Activated CD8-positive, alpha-beta T cell treated with anti-CD3 and anti-CD28 coated beads, Interleukin-2, amount 10 ng/mL, durations not matched to agents 7 days and 5 days (primary cell): ENCODE measurements at places on chromosomes 16 and 17.
A peak's percentile ranks its signal among the peaks of the same experiment; 100 is the strongest.

DNA sequence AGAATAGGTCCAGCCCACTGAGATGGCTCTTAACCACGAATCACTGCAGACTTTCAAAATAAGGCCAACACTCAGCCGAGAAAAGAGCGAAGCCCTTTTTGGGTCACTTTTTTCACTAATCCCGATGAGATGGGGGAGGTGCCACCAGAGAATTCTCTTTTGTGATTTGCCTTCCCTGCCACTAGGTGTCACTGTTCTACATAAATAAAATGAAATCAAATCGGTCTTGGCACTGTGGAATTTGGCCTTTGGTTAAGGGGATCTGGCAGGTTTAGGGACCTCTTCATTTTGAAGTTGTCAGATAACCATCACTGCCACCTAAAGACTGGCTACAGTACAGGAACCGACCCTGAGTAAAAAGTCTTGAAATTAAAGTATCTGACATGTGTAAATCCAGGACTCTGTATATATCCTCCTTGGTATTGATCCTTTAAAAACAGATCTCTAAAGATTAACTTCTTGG is 147.0 kb downstream of the HS3ST4 start:
- H3K36me3 ChIP-seq, result no peaks in the 10 kb centered on the region
- no peaks in the 10 kb centered on the region for H3K4me1 ChIP-seq
- no peaks in the 10 kb centered on the region for H3K27me3 ChIP-seq

GRCh38 chr16:49050607-49051006 is 231.0 kb downstream of the CBLN1 start:
- no peaks in the 10 kb centered on the region for H3K27me3 ChIP-seq
- DNase-seq, result no peak
- no peaks in the 10 kb centered on the region for H3K36me3 ChIP-seq
- H3K4me1 ChIP-seq, result no peaks in the 10 kb centered on the region
- H3K4me3 ChIP-seq, result no peak overlapping the region

DNA sequence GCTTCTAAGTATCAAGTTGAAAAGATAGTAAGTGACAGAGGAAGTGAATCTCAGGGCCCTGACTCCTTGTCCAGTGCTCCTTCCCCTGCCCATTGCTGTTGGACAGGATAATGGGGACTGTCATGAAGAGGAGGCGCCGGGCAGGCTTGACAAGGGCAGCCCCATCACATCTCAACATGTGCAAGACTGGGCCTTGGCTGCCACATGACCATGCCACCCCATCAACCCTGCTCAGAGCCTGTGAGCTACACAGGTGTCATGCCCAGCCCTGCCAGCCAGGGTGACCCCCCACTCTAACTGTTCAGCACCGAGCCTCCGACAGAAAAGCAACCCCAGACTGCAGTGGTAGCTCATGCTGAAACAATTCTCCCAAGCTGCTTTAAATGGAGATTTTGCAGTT is 171.6 kb downstream of the C16orf78 start:
- no peak for DNase-seq
- no peaks in the 10 kb centered on the region for H3K4me1 ChIP-seq
- H3K36me3 ChIP-seq, result no peaks in the 10 kb centered on the region
- no peaks in the 10 kb centered on the region for H3K27me3 ChIP-seq
- H3K4me3 ChIP-seq, result no peak overlapping the region

GRCh38 chr16:12208341-12209035 is 232.0 kb downstream of the SNX29 start:
- DNase-seq, result no peak
- no peaks in the 10 kb centered on the region for H3K27me3 ChIP-seq
- no peak overlapping the region for H3K4me3 ChIP-seq
- H3K27ac ChIP-seq, result no peak overlapping the region
- H3K4me1 ChIP-seq, result no peaks in the 10 kb centered on the region

- peaks cover 18% of the 10 kb centered on the region for H3K27me3 ChIP-seq
- no peaks in the 10 kb centered on the region for H3K4me1 ChIP-seq
- H3K27ac ChIP-seq, result no peak overlapping the region
- DNase-seq, result no peak
Measured at GRCh38 chr17:77558846-77559626, 399.5 kb upstream of the TNRC6C start.

GRCh38 chr17:50608700-50609379 is 25.8 kb upstream of the ABCC3 start:
- no peak for DNase-seq
- no peak overlapping the region for H3K4me3 ChIP-seq
- peaks cover 4% of the 10 kb centered on the region for H3K4me1 ChIP-seq
- H3K27ac ChIP-seq, result no peak overlapping the region

DNA sequence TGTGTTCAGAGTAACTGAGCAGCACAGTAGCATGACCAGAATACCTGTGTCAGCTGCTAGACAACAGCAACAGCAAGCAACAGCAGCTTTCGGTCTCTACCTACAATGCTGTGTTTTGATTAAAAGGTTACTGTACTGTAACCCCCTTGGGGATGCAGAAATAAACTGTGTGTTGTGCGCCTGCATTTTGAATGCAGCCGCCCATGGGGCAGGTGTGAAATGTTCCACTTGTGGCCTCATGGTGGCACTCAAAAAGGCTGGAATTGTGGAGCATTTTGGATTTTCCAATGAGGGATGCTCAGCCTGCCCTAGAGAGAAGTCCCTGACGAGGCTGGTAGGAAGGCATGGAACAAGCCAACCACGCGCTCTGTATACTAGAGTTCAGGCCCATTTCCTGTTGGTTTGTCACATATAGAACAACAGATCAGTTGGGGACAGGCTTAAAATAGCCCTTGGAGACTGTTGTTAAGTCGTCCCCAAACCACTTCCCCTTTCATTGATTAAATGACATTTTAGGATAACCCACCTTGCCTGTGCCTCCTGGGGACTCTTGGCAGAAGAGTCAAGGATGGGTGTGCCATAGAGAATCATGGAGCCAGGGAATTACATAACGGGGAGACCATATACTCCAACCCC is 27.1 kb downstream of the SCPEP1 start:
- H3K4me3 ChIP-seq, result no peak overlapping the region
- no peak overlapping the region for H3K27ac ChIP-seq
- peaks cover 14% of the 10 kb centered on the region for H3K36me3 ChIP-seq

GRCh38 chr17:40480501-40481003 is 20.9 kb downstream of the TNS4 start:
- DNase-seq, result peak; percentile 91
- H3K27ac ChIP-seq, result peak overlapping the region; percentile 98
- H3K4me1 ChIP-seq, result peaks cover 87% of the 10 kb centered on the region

GRCh38 chr17:8792646-8793045 is 6.5 kb downstream of the MFSD6L start:
- H3K4me3 ChIP-seq, result no peak overlapping the region
- H3K4me1 ChIP-seq, result peaks cover 12% of the 10 kb centered on the region
- DNase-seq, result no peak
- peaks cover 2% of the 10 kb centered on the region for H3K36me3 ChIP-seq
- no peak overlapping the region for H3K27ac ChIP-seq

- no peak for DNase-seq
- H3K4me3 ChIP-seq, result no peak overlapping the region
- no peak overlapping the region for H3K27ac ChIP-seq
- no peaks in the 10 kb centered on the region for H3K27me3 ChIP-seq
- no peaks in the 10 kb centered on the region for H3K36me3 ChIP-seq
Measured at GRCh38 chr16:51382940-51383339, 231.9 kb upstream of the SALL1 start.

DNA sequence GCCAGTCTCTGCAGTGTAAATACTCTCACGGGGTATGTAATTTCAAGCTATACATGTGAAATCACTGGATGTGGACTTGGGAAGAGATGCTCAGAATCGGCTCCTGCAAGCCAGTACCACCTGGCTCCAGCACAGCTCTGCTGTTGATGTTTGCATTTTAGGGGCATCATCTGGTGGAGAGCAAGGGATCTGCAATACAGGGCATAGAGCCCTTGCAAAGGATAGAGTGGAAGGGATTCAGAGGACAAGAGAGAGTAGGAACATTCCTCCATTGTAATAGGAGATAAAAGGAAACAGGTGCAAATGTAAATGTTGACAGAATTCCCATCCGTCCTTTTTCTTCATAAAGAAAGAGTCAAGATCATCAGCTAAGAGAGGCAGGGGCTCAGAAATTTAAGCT is 184.1 kb downstream of the PMP22 start:
- H3K27ac ChIP-seq, result no peak overlapping the region
- H3K27me3 ChIP-seq, result no peaks in the 10 kb centered on the region
- H3K4me1 ChIP-seq, result no peaks in the 10 kb centered on the region
- no peaks in the 10 kb centered on the region for H3K36me3 ChIP-seq

DNA sequence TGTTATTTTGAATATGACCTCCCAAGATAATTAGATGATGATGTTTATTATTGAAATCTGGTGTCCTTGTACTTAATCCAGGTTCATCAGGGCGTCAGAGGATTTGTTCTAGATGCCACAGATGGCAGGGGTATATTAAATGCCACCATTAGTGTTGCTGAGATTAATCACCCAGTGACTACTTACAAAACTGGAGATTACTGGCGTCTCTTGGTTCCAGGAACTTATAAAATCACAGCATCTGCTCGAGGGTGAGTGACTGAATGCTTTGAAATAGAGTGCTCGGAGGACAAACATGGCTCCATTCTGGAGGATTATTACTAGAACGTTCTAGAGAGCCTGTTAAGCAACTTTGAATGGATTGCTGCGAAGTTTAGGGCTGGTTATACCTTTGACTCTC is 33.5 kb upstream of the GOSR1 start:
- no peaks in the 10 kb centered on the region for H3K27me3 ChIP-seq
- peaks cover 20% of the 10 kb centered on the region for H3K36me3 ChIP-seq
- H3K4me3 ChIP-seq, result no peak overlapping the region
- no peak overlapping the region for H3K27ac ChIP-seq
- H3K4me1 ChIP-seq, result no peaks in the 10 kb centered on the region

DNA sequence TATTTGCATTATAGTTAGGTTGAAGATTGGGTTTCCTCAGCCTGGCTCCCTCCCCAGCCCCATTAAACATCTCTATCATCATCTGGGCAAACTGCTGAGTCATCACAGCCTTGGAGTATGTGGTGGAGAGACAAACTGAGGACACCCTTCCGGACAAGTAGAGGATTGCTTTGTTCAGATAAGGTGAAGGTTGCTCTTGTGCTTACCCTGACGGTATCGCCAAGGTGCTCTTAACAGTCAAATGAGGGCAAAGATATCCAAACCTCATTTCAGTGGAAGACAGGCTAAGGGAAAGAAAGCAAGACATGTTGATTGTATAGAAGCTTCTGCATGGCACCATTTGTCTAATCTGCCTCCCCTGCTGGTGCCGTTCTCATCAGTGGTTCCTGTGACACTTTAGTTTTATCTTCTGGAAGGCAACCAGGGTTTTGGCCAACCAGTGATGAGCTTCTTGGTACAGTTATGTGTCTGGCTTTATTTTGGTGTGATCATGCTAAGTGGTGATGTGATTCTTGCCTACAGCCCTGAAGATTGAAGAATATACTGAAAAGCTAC is 56.9 kb upstream of the LGALS9 start:
- H3K36me3 ChIP-seq, result peaks cover 19% of the 10 kb centered on the region
- no peaks in the 10 kb centered on the region for H3K27me3 ChIP-seq
- peaks cover 85% of the 10 kb centered on the region for H3K4me1 ChIP-seq

GRCh38 chr16:14476183-14476582 is 153.9 kb downstream of the PARN start:
- H3K4me3 ChIP-seq, result no peak overlapping the region
- H3K27me3 ChIP-seq, result no peaks in the 10 kb centered on the region
- no peak for DNase-seq
- H3K27ac ChIP-seq, result no peak overlapping the region
- peaks cover 31% of the 10 kb centered on the region for H3K36me3 ChIP-seq

DNA sequence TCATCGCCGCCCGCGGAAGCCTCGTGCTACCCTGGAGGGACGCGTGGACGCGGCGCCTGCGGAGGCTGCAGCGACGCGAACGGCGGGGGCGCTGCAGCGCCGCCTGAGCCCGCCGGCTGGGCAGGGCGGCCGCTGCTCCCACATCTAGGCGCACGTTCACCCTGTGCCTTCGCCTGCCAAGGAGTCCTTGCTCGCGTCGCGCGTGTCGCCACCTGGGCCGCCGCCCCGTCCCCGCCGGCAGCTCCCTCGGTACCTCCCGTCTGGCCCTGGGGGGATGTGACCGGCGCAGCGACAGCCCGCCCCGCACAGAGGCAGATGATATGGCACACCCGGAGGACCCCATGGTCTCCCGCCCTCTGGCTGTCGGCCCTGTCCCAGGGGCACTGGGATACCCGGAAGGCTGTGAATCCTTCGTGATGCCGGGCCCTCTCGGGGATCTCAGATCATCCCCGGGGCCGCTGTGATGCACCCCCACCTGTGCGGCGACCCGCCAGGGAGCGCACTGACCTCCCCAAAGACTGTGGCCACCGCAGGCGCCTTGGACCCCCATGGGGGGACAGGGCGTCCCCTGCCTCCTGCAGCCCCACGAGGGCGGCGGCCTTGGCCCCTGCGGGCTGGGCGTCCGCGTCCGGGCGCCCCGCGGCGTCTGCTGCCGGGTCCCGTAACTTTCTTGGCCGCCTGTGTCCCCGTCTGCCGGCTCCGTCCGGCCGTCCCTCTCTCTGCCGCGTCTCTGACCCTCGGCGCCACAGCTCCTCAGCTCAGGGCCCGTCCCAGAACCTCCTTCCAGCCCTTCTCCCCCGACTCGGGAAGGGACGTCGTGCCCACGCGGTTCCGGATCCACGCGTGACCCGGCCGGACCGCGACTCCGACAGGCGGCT is 689 bp upstream of the TBC1D24 start:
- peaks cover 26% of the 10 kb centered on the region for H3K4me1 ChIP-seq
- peaks cover 22% of the 10 kb centered on the region for H3K27me3 ChIP-seq
- peak; percentile 68 for DNase-seq
- H3K4me3 ChIP-seq, result peak overlapping the region; percentile 77
- no peaks in the 10 kb centered on the region for H3K36me3 ChIP-seq

DNA sequence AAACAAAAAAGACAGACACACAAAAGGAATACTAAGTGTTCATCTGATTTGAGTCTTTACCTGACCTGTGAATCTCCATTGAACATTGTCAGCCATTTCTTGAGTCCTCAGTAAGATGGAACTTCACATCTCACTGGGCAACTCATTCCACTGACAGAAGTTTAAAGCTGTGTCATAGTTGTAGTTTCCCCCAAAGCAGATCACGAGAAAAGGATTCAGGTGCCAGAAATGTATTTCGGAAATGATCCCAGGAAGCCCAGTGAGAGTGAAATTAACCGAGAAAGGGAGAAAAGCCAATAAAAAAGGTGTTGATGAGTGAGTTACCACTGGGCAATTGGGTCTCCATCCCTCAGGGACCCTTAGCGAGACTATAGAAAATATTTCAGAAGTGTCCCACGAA is 6.5 kb downstream of the CHD9 start:
- H3K27ac ChIP-seq, result peak overlapping the region; percentile 79
- no peak overlapping the region for H3K4me3 ChIP-seq
- no peak for DNase-seq
